ENCODE measurements at places on chromosomes 4 and X. TPM values are rescaled to one million over a fixed set of nuclear protein-coding genes. Genes with fewer than 3 reads are reported as not detected.
A peak's percentile ranks its signal among the peaks of the same experiment; 100 is the strongest.

DNAJB14 gene
- 29.6 TPM for total RNA-seq

DMRTC1 gene
- not detected for total RNA-seq

- no peak for DNase-seq
Observed at GRCh38 chrX:114582264-114582632, 1.6 kb upstream of the HTR2C start.

- DNase-seq = peak; percentile 31
Observed at GRCh38 chr4:102730968-102731533, 29.7 kb downstream of the MANBA start.

TCEAL2 gene
- total RNA-seq = not detected

DNA sequence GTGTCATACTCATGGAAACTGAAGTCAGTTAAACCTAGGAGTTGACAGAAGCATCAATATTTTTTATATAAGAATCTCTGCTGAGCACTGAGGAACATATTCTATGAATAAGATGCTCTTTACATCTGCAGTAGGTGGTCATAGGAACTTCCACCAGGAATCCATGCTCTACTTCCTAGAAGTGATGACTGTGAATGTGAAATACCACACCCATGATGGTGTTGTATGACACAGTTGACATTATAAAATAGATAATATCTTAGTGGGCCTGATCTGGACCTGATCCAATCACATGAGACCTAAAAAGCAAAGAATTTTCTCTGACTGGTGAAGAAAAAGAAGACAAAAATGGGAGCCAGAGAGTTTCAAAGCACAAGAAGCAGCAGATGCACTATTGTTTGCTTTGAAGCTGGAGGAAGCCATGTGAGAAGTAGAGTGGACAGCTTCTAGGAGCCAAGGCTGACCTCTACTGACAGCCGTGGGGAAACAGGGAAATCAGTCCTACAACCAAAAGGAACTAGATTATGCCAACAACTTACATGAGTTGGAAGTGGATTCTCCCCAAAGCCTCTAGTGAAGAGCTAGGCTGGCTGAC, 68.6 kb upstream of the HS3ST1 start:
- no peak for DNase-seq

DDIT4L gene
- 2.6 TPM for total RNA-seq

DNA sequence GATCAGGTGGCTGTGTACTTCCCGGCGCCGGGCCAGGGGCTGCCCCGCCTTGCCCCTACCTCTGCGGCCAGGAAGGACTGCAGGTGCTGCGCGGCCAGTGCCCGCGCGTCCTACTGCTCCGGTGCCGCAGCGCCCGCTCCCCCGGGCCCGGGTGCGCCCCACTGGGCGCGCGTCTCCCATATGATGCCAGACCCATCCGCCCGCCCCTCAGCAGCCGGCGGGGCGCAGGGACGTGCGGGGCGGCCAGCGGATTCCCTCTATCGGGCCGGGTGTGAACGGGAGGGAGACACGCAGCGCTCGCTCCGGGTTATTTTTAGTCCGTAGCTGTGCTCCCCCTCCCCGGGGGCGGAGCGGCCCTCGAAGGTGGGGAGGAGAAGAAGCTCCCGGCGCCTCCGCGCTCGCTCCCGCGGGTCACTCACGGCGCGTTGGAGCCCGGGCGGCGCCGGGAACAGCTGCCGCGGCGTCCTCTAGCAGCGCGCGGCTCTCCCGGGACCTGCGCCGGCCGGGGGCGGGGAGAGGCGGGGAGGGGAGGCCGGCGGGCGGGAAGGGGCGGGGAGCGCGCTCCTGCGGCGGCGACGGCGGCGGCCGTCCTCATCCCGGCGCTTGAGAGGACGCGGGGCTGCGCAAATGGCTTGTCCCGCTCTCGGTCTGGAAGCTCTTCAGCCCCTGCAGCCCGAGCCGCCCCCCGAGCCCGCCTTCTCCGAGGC, 103.6 kb downstream of the UCHL1 start:
- DNase-seq = peak; percentile 50

JCHAIN gene
- total RNA-seq = not detected

FAM133A gene
- not detected for total RNA-seq

DNA sequence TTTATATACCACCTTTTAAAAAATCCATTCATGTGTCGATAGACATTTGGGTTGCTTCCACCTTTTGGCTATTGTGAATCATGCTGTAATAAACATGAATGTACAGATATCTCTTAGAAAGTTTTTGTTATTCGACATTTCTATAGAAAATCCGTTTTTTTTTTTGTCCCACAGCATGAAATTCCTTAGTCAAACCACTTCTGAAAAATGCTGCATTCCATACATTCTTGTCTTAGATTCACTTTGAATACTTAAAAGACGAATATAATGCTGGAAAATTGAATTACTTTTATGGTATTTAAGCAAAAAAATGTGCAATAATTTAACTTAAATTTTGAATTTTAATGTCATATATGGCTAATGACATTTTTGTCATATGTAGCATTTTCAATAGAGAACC, 1345.5 kb downstream of the TECRL start:
- no peak for DNase-seq

DNA sequence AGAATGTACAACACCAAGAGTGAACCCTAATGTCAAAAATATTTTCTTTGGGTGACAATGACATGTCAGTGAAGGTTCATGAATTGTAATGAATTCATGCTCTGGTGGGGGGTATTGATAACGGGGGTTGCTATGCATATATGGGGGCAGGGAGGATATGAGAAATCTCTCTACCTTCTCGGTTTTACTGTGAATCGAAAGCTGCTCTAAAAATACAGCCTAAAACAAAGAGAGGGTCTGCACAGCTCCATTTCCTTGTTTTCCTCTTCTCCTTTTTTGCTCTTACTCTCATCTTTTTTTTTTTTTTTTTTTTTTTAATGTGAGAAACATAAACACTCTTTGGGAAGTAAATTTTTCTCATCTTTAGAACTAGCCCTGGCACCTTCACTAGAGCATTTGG, 85.8 kb downstream of the DCTD start:
- DNase-seq = no peak

DNA sequence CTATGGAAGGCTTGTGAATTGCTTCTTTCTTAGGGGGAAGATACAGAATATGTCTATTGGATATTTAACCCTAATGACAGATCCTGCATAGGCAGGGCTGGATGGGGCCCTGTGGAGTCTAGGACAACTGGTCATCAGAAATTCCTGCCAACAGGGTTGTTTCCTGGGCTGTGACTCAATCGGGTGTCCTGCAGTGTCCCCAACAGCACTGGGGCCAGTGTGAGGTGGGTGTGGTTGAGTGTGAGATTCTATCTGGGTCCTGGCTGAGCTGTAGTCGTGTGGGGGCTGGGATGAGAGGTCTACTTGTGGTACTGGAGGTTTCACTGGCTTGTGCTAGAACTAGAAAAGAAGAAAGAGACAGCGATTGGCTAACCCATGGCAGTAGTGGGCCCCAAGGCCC, 87.3 kb upstream of the WDR1 start:
- DNase-seq = peak; percentile 0

GRCh38 chrX:109952050-109952449, 50.9 kb upstream of the TMEM164 start:
- DNase-seq = no peak

GRCh38 chr4:183335369-183335940, 13.2 kb upstream of the CLDN24 start:
- peak; percentile 66 for DNase-seq

GRCh38 chr4:70531981-70532380, 13.6 kb downstream of the AMTN start:
- no peak for DNase-seq

- DNase-seq = no peak
Observed at GRCh38 chrX:134670134-134670924, 12.1 kb upstream of the PLAC1 start.

RBMX gene
- total RNA-seq = 124 TPM

MAPK10 gene
- total RNA-seq = under 0.01 TPM

- DNase-seq = no peak
Observed at GRCh38 chrX:71067712-71068043, 456 bp downstream of the SNX12 start.

SSX4 gene
- not detected for total RNA-seq

DNA sequence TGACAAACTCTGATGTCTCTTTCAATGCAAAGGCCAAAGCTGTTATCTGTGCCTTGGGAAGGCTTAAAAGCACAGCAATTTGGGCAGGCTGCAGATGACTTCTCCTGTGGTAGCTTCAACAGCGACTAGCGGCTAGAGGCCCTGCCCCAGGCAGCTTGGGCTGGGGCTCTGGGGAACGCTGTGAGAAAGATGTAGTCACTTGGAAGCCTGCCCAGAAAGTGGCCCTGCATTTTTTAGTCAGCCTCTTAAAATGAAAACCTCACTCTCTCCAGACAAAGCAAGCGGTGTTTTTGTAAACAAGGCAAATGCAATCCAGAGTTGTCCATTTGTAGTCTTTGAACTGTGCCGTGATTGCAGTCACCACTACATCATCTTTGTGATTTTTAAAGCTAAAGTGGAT, 27.5 kb downstream of the PCYT1B start:
- DNase-seq = no peak

- DNase-seq = no peak
Observed at GRCh38 chrX:85907316-85907715, 140.0 kb downstream of the CHM start.

GUCY1B1 gene
- 1.4 TPM for total RNA-seq

SCRG1 gene
- total RNA-seq = not detected

ITM2A gene
- total RNA-seq = 25.4 TPM

GRCh38 chr4:177380730-177381287, 61.4 kb downstream of the AGA start:
- DNase-seq = no peak

- DNase-seq = peak; percentile 47
Observed at GRCh38 chr4:139763205-139763604, 97.6 kb downstream of the MGST2 start.

GRCh38 chr4:85491527-85491926, 16.6 kb downstream of the ARHGAP24 start:
- no peak for DNase-seq

UBL4A gene
- 24.6 TPM for total RNA-seq

- DNase-seq = no peak
Observed at GRCh38 chr4:21307709-21308108, 607.5 kb downstream of the PACRGL start.

GPC4 gene
- total RNA-seq = 0.22 TPM

GPM6B gene
- total RNA-seq = not detected

DNA sequence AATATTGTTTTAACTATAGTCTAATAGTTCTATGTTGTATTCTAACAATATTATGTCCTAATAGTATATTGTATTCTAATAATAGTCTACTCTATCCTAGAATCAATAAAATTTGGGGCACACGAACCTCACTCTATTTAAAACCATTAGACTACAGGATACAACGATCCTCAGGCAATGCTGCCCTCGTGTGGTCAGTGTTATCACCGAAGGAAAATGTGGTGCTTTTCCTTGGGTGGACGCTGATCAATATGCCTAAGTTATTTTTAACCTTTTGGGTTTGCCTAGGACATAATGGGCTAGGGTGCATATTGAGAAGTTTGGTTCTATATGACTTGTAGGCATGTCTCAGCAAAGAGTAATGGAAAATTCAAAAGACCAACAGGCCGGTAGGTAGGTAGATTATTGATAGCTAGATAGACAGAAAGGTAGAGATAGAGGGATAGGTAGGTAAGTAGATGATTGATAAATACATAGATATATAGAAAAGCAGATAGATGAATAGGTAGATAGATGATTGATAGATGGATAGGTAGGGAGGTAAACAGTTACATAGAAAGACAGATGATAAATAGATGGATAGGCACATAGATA, 75.1 kb downstream of the PRKX start:
- DNase-seq = peak; percentile 62

GRCh38 chr4:25271866-25272265, 38.0 kb downstream of the PI4K2B start:
- no peak for DNase-seq

LANCL3 gene
- under 0.01 TPM for total RNA-seq

GRCh38 chr4:154590329-154591006, at the start of gene FGA:
FGA (minus strand) TSS chr4:154590742; CDS start chr4:154590687, 55 bp downstream.
- no peak for DNase-seq

LUZP4 gene
- not detected for total RNA-seq

- DNase-seq = no peak
Observed at GRCh38 chr4:127210893-127211649, 421.7 kb upstream of the INTU start.

ATRX gene
- 41.0 TPM for total RNA-seq

ASMTL gene
- total RNA-seq = 12.2 TPM

CSAG3 gene
- total RNA-seq = not detected

DNA sequence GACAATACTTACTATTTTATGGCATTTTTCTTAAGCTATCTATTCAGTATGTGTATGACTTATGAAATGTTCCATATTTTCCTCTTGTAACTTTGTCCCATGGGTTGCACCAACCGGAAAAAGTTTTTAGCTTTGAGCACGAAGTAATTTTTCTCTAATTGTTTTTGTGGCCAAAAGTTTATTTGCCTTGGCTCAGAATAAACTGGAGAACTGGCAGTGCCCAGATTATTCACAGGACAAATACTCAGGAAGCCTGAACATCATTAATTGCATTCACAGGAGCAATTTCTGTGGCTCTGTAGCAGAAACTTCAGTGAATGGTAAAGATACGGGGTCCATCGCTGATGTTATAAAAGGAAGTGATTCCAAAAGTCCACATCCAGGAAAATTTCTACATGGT, 184.5 kb downstream of the ARHGAP10 start:
- peak; percentile 63 for DNase-seq

GRCh38 chr4:172709376-172709775, 459.2 kb upstream of the GALNT7 start:
- no peak for DNase-seq

GRCh38 chr4:38664706-38665401, 855 bp downstream of the KLF3 start:
- peak; percentile 74 for DNase-seq

DNA sequence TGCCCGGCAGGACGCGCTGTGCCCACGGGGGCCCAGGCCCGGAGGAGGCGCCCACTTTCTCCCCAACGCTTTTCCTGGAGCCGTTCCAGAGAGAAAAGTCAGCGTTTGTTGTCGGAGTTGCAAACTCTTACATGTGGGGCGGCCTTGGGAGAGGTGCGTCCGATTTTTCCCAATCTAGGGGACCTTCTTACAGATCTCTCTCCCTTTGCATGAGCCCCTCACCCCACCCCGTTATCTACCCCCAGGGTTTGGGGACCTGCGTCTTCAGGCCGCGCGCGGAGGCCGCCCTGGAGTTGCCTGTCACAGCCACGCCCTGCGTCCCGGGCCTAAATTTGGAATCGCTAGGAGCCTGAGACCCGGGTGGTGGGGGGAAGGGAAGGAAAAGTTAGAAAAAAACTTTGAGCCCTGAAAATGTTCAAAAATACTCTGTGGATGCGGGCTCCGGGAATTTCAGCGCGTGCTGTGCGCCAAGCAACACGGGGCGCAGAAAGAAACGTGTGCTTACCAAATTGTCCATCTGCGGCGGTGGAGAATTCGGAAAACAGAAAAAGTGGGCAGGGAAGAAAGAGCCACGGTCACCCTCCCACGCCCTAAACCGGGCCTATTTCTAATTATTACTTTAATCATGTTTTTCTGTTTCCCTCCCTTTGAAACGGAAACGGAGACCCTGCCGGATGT, 587 bp downstream of the CD99 start:
- DNase-seq = peak; percentile 48

HPSE gene
- 4.4 TPM for total RNA-seq

- no peak for DNase-seq
Observed at GRCh38 chr4:23873717-23874535, 15.9 kb downstream of the PPARGC1A start.

All from lung microvascular endothelial cell (primary cell).